Activated CD8-positive, alpha-beta T cell treated with anti-CD3 and anti-CD28 coated beads for 36 hours (primary cell): ENCODE measurements at places on chromosomes 3 and 15.

- DNase-seq: no peak
These were observed 830.0 kb upstream of the ALCAM start for GRCh38 chr3:104536715-104537114.

DNA sequence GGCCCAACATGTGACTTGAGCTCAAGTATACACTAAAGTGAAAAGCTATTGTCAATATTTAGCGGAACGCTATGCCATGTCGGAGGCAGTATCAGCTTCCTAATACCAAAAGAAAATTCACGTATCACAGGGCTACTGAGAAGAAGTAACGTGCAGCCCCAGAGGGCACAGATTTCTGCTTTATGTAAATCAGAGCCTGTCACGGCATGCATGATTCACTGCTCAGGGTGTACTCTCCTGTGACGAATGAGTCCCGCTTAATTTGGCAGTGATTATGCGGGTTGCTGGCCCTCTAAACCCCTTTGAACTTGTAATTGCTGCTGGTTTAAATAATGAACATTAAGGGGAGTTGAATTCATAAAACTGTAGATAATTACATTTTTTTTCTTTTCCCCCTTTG, 85.3 kb downstream of the MEIS2 start:
- DNase-seq: no peak

DNA sequence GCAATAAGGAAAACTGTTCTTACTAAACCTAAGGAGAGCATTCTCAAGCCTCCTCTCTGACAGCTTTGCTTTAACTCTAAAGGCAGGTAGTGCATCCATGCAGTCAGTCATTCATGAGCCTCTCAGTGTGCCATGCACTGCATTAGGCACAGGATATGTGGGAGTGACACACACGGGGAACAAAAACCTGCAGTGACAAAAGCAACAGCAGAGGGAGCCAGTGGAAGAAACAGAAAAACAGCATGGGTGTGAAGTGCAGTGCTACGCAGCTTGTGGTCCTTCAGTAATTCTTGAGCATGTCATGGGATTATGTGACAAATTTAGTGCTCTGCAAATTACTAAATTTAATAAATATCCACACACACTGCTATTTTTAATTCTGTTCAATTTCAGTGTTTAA, 230.7 kb downstream of the BBX start:
- peak; percentile 39 for DNase-seq

DNA sequence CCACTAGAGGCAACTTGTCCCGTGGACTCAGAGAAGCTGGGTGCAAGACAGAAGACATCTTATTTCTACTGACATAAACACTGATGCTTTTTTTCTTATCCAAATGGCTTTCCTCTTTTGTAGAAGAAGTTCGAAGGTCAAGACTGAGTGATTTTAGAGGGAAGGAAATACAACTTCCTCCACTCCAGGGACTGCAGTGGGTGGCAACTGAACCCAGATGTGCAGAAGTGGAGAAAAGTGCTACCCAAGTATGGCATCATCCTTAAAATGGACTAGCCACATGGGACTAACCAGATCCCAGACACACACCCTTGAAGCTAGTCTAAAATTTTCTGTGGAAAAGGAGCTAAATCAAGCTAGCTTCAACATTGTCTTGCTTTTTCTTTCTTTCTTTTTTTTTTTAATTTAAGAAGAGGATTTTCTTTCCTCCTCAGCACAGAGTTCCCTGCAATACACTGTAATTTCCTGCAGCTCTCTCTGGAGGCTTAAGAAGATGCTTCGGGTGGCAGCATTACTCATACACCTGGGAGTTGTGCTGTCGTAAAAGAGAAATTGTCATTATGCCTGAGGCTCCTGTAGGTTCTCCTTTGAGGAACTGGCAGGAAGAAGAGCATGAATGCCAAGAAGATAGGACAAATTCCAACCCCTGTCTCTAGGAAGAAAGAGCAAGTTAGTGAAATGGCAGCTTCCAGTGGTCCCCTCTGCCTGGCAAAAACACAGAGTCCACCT, 3.8 kb upstream of the FRMD4B start:
- DNase-seq: no peak

GRCh38 chr3:177196008-177196455, 1.2 kb downstream of the TBL1XR1 start:
- DNase-seq: peak; percentile 35
